ENCODE measurements at places on chromosomes 7 and 10. TPM values are rescaled to one million over a fixed set of nuclear protein-coding genes. Genes with fewer than 3 reads are reported as not detected.

DNA sequence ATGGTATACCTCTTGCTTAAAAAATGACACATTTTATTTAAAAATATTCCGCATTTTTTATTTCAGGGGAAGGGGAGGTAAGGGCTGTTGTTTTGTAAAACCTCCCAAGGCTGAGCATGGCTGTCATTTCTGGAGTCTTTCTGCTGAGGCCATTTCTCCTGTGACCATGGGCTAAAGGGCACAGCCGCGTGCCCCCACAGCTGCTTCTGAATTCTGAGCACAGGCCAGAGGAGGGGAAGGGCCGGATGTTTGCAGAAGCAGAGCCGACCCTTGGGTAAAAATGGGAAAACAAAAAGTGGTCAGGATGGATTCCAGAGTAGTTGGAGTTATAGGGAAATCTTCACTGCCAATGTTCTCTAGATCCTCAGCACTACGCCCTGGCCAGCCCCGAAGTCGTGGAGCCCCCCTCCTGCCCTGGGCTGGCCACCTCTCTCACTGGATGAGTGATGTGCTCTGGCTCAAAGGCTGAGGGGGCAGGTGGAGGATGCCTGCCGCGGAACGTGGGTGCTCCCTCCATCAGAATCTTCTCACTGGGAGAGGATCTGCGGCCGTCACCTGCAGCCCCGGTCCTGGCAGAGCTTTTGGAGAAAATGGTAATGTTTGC, 131.3 kb upstream of the ZEB1 start:
- DNase-seq = no peak

DNA sequence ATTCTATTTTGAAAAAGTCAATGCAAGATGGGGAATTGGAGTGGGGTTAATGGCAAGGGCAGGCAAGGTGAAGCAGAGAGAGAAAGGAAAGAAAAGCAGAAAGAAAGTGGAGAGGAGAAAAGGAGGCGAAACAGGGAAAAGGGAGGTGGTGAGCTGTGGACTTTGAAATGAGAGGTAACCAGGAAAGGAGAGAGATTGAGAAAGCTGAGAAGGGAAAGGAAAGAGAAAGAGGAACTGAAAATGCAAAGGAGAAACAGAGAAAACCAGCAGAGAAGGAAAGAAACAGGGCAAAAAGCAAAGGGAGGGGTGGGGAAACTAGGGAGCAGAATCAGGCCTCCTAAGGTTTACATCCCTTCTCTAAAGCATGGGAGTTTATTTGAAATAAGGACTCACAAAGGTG, 72.5 kb upstream of the TPK1 start:
- DNase-seq = no peak

- DNase-seq = no peak
These were observed 133.8 kb downstream of the PON1 start for GRCh38 chr7:95190515-95190914.

GRCh38 chr7:80593869-80594586, 44.4 kb upstream of the CD36 start:
- DNase-seq = no peak

SUN3 gene
- not detected for polyA plus RNA-seq

CCL26 gene
- polyA plus RNA-seq = 1.6 TPM

XPNPEP1 gene
- 80.2 TPM for polyA plus RNA-seq

DNA sequence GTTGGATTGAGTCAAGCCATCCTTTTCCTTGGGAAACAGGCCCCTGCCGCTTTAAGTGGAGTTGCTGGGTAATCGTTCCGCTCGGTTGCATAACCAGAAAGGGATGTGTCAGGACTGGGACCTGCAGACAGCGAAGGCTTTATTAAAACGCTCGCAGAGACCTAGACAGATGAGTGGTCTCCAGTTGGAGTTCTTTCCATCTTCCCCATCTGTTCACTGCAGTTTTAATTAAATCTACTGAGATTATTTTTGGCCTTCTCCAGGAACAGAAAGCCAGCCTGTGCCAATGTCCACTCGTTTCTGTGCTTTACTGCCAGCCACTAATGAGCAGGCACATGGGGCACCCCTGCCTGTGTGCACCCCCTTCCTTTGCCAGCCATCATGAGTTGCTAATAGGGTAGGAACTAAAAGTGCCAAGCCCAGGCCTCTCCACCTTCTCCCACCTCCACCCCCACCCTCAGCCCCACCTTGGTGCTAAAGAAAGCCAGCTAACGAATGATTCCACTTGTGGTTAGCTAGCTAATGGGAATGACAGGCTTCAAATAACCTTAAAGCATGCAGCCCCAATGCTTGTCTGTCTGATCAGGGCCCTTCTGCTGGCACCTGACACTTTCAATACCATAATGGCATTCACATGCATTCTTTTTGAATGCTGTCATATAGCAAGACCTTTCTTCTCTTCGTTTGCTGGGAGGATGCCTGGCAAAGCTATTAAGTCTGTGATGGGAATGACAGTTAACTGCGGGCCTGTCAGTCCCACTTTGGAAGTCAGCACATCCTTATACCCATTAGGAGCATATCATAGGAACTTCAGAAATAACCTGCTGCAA, 556.8 kb upstream of the GALNT17 start:
- peak; percentile 46 for DNase-seq

CPA4 gene
- polyA plus RNA-seq = 1.2 TPM

IGFBP1 gene
- 2.8 TPM for polyA plus RNA-seq

GRCh38 chr7:22559829-22560489, 60.0 kb upstream of the STEAP1B start:
- peak; percentile 78 for DNase-seq

- DNase-seq = no peak
These were observed 36.9 kb downstream of the TNPO3 start for GRCh38 chr7:129017933-129018538.

DNA sequence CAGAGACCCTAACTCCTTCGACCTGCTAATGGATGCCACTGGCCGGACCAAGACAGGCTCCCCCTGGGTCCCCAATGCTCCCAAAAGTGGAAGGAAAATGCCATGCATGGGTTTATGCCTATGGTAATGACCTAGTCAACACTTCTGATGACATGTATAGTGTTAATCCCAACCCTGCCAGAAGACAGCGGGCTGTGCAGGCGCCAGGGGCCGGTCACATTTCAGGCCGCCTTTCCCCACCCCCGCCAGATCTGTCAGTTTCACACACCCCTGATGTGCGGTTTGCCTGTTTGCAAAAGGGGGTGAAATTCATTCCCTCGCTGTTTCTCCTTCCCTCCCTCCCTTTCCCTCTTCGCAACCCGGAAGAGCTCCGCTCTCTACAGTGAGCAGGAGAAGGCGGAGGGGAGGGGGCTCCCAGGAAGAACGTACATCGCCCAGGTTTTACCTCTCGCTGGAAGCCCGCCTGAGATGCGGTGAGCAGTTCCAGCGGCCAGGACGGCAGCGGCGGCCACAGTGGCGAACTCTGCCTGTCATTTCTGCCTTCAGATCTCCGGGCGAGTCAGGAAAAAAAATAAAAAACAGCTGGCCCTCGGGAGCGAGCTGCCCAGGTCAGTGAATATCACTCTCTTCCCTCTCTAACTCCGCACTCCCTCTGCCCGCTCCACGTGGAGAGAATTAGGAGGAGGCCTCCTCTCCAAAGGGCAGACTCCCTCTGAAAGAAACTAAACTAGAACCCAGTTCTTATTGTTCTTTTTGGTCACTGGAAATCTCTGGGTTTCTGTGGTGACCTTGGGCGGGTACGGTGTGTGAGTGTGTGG, 9.4 kb upstream of the GATA3 start:
- DNase-seq = peak; percentile 49

DNA sequence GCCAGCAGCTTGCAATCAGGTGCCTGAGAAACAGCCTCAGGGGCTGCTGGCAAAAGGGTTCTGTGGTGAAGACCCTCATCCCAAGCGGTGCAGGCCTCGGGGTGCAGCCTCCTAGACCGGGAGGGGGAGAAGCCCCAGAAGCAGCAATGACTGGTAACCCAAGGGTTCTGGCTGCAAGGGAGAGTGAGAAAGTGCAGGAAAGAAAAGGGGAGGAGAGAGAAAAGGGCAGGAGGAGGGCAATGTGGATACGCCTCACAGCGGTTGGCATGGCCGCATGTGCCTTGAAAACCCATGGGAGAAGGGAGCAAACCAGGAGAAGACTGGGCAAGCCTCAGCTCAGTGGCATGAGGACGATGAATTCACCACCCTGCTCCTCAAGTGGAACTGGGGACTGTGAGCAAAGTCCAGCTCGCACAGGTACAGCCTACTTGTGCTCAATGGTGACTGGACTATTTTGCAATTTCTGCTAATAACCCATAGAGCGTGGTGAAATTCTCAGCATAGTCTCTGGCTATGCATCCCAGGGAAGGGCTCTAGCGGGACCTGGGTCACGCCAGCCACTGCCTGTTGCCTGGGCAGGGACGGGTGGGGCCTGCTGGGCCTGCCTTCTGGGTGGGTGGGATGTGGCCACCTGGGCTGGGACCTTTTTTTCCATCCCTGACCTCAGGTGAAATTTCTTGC, 6.2 kb downstream of the CLRN3 start:
- no peak for DNase-seq

DNA sequence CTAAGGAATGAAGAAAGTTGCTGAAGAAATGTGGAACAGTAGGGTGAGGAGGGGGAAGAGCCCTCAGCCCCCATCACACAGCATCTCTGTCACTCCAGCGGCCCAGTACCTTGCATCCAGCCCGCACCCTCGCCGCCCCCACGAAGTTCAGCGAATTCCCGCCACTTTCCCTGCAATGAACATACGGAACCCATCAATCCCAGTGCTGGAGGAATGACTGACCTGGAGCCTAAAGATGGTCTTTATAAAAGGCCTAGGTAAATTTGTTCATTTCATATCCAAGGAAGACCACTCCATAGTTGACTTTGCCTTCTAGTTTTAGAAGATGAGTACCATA, 779 bp upstream of the KIF5B start:
- no peak for DNase-seq

TRIM56 gene
- polyA plus RNA-seq = 5.7 TPM

GRCh38 chr10:18486438-18486837, 164.9 kb downstream of the NSUN6 start:
- no peak for DNase-seq

- DNase-seq = no peak
These were observed 12.4 kb upstream of the TFAM start for GRCh38 chr10:58372607-58373441.

- no peak for DNase-seq
These were observed 3.5 kb downstream of the EPO start for GRCh38 chr7:100723732-100724275.

RINT1 gene
- 21.3 TPM for polyA plus RNA-seq
